Sciatic nerve (tissue), 2 donors: ENCODE measurements at places on chromosomes 12 and 14. TPM values are rescaled to one million over a fixed set of nuclear protein-coding genes. Genes with fewer than 3 reads are reported as not detected.

DNA sequence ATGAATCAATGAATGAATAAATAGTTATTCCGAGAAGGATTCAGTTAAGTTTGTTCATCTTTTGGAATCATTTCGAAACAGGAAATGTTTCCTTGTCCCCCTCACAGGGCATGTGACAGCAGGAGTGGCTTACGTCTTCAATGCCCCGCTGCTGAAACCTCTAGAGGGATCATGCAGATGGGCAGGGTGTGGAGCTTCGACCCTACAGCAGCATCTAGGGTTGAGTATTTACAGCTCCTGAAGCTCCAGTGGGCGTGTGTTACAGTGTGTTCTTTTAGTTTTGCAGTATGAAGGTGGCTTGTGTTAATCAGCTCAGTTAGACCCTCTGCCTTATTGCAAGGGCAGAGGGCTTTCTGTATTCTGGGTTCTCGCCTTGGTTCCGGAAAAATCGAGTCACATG lies 2.6 kb downstream of the NAV3 start:
- no peak for DNase-seq

DNA sequence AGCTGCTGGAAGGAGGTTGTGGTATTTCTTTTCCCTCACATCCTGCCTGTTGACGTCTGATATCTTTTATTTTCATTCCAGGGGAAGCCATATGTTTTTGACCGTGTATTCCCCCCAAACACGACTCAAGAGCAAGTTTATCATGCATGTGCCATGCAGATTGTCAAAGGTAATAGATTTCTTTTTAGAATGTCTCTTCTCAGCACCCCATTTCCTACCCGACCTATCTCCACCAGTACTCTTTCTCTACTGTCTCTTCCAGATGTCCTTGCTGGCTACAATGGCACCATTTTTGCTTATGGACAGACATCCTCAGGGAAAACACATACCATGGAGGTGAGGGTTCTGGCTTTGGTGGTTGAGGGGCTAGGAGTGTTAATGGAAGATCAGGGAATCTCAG lies 13.5 kb downstream of the KIF5A start:
- no peak for DNase-seq

- no peak for DNase-seq
Measured at GRCh38 chr12:69904777-69905176, 79.8 kb downstream of the MYRFL start.

- no peak for DNase-seq
Measured at GRCh38 chr14:44989497-44990440, 27.8 kb downstream of the TOGARAM1 start.

DNA sequence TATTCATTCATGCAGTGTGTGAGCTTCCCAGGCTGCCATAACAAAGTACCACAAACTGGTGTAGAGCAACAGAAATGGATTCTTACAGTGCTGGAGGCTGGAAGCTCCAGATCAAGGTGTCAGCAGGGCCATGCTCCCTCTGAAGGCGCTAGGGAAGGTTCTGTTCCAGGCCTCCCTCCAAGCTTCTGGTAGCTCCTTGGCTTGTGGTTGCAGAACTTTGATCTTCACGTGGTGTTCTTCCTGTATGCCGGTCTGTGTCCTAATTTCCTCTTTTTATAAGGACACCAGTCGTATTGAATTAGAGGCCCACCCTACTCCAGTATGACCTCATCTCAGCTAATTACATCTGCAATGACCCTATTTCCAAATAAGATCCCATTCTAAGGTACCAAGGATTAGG lies 3.1 kb downstream of the OTUB2 start:
- DNase-seq = no peak

- no peak for DNase-seq
Measured at GRCh38 chr14:69045857-69046475, 66.9 kb upstream of the ACTN1 start.

GRCh38 chr12:103583008-103583407 lies 4.1 kb upstream of the STAB2 start:
- DNase-seq = no peak

DNA sequence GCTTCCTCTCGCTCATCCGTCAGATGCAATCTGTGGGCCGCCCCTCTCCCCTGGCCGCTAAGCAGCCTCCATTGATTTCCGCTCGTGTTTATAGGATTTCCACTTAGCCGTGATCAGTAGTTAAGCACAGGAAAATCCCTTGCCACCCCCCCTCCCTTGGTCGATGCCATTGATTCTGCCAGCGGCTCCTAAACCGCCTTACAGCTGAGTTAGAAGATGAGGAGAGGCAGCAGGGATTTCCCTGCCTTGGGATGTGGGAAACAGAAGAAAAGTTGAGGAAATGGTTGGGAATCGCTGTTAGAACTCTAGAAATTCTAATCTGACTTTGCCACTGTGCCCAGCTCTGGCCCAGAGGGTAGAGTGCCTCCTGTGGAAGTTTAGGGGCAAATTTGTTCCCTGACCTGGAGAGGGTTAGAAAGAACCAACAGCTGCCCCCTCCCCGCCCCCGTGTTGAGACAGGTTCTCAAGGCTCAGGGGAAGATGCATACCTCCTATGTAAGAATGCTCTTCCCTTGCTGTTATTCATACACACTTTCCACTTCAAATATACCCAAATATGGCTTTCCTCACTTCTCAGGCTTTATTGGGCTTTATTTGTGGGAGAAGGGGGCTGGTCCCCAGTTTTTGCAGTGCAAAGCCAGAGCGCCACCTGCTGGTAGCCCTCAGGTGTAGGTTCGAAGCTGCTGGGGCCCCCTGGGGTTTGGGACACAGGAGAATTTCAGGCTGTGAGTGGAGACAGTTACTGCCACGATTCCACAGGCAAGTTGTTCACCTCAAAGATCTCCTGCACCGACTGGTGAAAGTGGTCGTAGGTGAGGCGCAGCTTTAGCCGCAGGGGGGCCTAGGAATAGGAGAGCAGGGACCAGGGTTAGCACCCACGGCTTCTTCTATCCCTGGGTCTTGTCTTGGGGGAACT lies 3.2 kb downstream of the THTPA start:
- DNase-seq = no peak

DNA sequence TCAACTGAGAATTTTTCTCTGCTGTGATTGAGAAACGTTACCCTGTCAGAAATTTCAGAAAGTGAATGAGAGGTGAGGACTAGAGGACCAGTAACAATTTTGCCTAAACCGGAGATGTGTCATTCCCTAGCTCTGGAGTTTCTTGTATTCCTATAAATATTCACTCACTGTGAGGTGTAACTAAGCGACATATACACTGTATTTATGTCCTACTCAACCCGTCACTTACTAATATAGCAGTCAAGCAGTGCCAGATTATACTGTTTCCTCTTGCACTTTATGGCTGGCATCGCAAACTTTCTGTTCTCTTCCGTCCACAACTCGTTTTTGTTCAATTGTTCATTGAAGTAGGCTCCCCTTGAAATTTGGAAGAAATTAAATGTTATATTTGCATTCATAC lies 192.9 kb downstream of the NOVA1 start:
- DNase-seq = no peak

- no peak for DNase-seq
Measured at GRCh38 chr12:76240281-76240680, 107.9 kb downstream of the BBS10 start.

DNA sequence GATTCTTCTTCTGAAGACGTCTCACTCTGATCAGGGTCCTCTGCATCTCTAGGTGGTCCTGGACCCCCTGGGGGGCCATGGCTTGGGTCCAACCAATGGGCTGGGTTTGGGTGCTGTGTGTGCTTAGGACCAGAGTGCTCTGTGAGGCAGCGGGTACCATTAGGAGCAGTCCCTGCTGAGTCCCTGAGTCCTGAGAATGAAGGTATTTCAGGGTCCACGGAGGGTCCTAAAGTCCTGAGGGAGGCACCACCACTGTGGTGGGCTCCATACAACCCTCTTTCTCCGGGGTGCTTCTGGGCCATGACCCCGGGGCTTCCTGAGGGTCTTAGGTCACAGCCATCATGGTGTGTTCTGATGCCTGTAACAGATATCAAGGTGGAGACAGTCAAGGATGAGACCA lies 1.0 kb downstream of the DNAJC14 start:
- no peak for DNase-seq

GRCh38 chr12:1862973-1863372 lies 42.6 kb downstream of the LRTM2 start:
- DNase-seq = no peak

GRCh38 chr12:43805149-43805859 lies 813 bp downstream of the TWF1 start:
- no peak for DNase-seq

- no peak for DNase-seq
Measured at GRCh38 chr14:64605926-64606685, 56.3 kb downstream of the PPP1R36 start.

DNA sequence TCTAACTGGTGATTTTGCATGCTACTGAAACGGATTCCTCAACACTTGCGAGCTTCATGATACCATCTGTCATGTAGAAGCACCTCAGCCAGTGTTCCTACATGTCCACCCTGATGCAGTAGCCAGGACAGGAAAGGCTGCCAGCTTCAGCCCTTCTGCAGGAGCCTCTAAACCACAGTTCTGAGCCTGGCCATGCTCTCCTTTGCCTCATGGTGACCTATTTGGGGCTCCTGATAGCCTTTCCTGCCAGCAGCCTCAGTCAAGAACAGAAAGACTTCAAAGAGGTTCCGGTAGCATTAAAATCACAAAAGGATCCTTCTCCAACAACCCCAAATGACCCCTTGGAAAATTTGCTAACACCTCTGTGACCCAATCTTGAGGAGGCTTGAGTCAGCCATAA lies 96.0 kb downstream of the CNTN1 start:
- DNase-seq = no peak

GRCh38 chr14:68703093-68703492 lies 89.8 kb downstream of the ZFP36L1 start:
- DNase-seq = no peak

DNA sequence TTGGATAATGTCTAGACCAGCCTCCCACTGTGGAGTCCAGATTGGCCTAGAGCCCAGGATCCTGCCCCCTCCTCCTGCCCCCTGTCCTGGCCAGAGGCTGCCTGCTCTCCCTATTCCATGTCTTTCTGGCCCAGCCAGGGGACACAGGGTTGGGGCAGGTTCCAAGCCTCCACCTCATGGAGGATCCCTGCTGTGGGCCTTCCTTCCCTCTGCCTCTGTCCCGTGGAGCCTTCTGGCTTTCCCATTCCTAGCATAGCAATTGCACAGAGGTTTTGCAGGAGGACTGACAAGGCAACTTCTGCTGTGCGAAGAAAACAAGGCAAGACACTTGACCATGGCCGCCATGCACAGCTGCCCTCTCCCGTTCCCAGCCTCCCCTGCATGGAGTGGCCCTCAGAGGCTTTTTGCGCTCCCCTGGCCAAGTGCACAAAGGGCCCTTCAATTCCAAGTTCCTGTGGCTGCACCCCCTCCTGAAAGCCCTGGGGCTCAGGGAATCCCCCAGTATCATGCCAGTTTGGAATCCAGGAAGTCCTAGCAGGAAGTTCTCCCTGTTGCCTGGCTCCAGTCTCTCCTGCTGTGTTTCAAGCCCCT lies 42.1 kb downstream of the KRT80 start:
- DNase-seq = no peak

DNA sequence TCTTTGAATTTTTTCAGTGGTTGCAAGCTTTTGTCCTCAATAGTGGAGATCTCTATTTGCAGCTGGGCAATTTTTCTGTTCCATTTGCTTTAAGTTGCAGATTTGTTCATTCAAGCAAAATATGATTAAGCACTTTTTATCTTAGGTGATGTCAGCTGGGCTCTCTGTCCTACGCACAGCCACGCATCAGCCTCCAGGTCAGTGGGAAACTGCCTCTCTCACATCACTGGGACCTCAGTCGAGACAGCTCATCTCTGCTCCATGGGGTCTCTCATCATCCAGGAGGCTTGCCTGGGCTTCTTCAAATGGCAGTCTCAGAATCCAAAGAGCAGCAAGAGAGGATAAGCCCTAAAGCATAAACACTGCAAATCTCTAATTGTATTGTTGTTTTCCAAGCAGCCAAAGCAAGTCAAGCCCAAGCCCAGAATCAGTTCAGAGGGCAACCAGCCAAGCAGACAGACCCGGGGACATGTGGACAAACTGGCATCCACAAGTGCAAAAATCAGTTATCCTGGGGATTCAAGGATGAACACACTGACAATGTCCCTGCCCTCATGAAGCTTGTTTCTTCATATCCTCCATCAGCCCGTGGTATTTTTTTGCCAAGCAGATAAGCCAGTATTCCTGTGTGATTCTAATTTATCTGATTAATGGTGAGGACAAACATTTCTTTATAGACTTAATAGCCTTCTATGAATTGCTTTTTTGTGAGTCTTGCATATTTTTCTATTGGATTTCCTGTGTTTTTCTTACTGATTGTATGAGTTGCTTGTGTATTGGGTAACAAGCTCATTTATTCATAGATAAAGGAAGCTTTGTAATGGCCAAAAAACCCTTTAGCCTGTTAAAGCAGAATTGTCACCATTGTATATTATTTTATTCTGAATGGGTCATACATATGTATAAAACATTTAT lies 262.5 kb downstream of the GXYLT1 start:
- no peak for DNase-seq

GRCh38 chr12:29402437-29402836 lies 21.5 kb upstream of the ERGIC2 start:
- DNase-seq = no peak

- no peak for DNase-seq
Measured at GRCh38 chr12:44542716-44543115, 333.4 kb downstream of the NELL2 start.

- no peak for DNase-seq
Measured at GRCh38 chr12:59044791-59045190, 124.5 kb upstream of the LRIG3 start.

GRCh38 chr14:39107591-39107996 lies 4.6 kb upstream of the SEC23A start:
- no peak for DNase-seq

GRCh38 chr12:54006559-54007220 lies 2.1 kb upstream of the HOXC8 start:
- no peak for DNase-seq

Gene TSHR
- 3.7 TPM for total RNA-seq

Gene CLEC1A
- total RNA-seq = 13.7 TPM

Gene PAH
- total RNA-seq = not detected

Gene TRIAP1
- 12.9 TPM for total RNA-seq

Gene MORN3
- 0.49 TPM for total RNA-seq

Gene FAM90A1
- total RNA-seq = not detected

Gene PPM1H
- 12.3 TPM for total RNA-seq

Gene HOXC5
- 5.6 TPM for total RNA-seq

Gene TMEM229B
- total RNA-seq = 2.9 TPM

Gene CISTR
- total RNA-seq = not detected

Gene CRADD
- 20.6 TPM for total RNA-seq
